Vein endothelial cell (primary cell): ENCODE measurements at places on chromosomes 11 and 22. TPM values are rescaled to one million over a fixed set of nuclear protein-coding genes. Genes with fewer than 3 reads are reported as not detected.

ALX4 gene
- not detected in 2 replicates for total RNA-seq

KRTAP5-10 gene
- total RNA-seq = not detected in 2 replicates

PTPRCAP gene
- 0.19 and 0.33 TPM in 2 replicates for total RNA-seq

RAG1 gene
- total RNA-seq = 1.9 and 2.0 TPM in 2 replicates

MAP6 gene
- total RNA-seq = under 0.01 and 0.48 TPM in 2 replicates

OR52A1 gene
- total RNA-seq = not detected in 2 replicates

C1QTNF6 gene
- total RNA-seq = 13.0 and 14.4 TPM in 2 replicates

PDE3B gene
- total RNA-seq = 0.29 and 0.33 TPM in 2 replicates

TBX1 gene
- 11.2 and 27.4 TPM in 2 replicates for total RNA-seq

DMC1 gene
- total RNA-seq = 0.33 and 0.96 TPM in 2 replicates

SNX32 gene
- 0.10 and 1.6 TPM in 2 replicates for total RNA-seq

GRIK4 gene
- total RNA-seq = 0.10 and 0.33 TPM in 2 replicates

CCDC83 gene
- total RNA-seq = not detected in 2 replicates

LGALS12 gene
- total RNA-seq = not detected in 2 replicates

CALCA gene
- total RNA-seq = not detected in 2 replicates

GSTT2B gene
- 4.2 and 8.8 TPM in 2 replicates for total RNA-seq

SIDT2 gene
- total RNA-seq = 13.1 and 17.3 TPM in 2 replicates

LRRC75B gene
- 5.9 and 6.0 TPM in 2 replicates for total RNA-seq

NCR3LG1 gene
- 8.5 and 12.3 TPM in 2 replicates for total RNA-seq

SOX10 gene
- not detected in 2 replicates for total RNA-seq

ALDH3B2 gene
- not detected in 2 replicates for total RNA-seq

OR5I1 gene
- total RNA-seq = not detected in 2 replicates

TRIM49 gene
- not detected in 2 replicates for total RNA-seq

ZDHHC8 gene
- total RNA-seq = 18.9 and 19.7 TPM in 2 replicates

PAMR1 gene
- 0.86 and 1.6 TPM in 2 replicates for total RNA-seq

PLAAT2 gene
- total RNA-seq = not detected in 2 replicates

KRTAP5-8 gene
- not detected in 2 replicates for total RNA-seq

CREB3L1 gene
- 0.65 and 1.3 TPM in 2 replicates for total RNA-seq

CLDN5 gene
- total RNA-seq = 510 and 632 TPM in 2 replicates

TRIM21 gene
- 16.7 and 21.3 TPM in 2 replicates for total RNA-seq

BRSK2 gene
- 0.33 and 0.48 TPM in 2 replicates for total RNA-seq

ARHGAP42 gene
- total RNA-seq = 5.5 and 5.9 TPM in 2 replicates

WBP2NL gene
- 0.98 TPM in 1 of 2 replicates, not detected in the other for total RNA-seq

IGLL1 gene
- not detected in 2 replicates for total RNA-seq

OR2AG1 gene
- under 0.01 TPM in 1 of 2 replicates, not detected in the other for total RNA-seq

GLB1L3 gene
- not detected in 2 replicates for total RNA-seq

EIF3D gene
- 503 and 511 TPM in 2 replicates for total RNA-seq

SGSM1 gene
- total RNA-seq = 0.98 and 1.1 TPM in 2 replicates
